ENCODE measurements at places on chromosomes 7 and 10. TPM values are rescaled to one million over a fixed set of nuclear protein-coding genes. Genes with fewer than 3 reads are reported as not detected.

Gene ACADSB
- 8.4 TPM for total RNA-seq

Gene CCDC172
- not detected for total RNA-seq

Gene CPSF4
- 32.3 TPM for total RNA-seq

Gene CCL26
- 1.3 TPM for total RNA-seq

Gene SPRN
- 0.16 TPM for total RNA-seq

Gene FXYD4
- total RNA-seq = not detected

Gene SPDYE6
- not detected for total RNA-seq

Gene PON3
- 2.2 TPM for total RNA-seq

Gene SOSTDC1
- total RNA-seq = 0.73 TPM

Gene C10orf62
- total RNA-seq = not detected
